Kidney (tissue), 22 donors: ENCODE measurements at places on chromosomes 1 and 21.

DNA sequence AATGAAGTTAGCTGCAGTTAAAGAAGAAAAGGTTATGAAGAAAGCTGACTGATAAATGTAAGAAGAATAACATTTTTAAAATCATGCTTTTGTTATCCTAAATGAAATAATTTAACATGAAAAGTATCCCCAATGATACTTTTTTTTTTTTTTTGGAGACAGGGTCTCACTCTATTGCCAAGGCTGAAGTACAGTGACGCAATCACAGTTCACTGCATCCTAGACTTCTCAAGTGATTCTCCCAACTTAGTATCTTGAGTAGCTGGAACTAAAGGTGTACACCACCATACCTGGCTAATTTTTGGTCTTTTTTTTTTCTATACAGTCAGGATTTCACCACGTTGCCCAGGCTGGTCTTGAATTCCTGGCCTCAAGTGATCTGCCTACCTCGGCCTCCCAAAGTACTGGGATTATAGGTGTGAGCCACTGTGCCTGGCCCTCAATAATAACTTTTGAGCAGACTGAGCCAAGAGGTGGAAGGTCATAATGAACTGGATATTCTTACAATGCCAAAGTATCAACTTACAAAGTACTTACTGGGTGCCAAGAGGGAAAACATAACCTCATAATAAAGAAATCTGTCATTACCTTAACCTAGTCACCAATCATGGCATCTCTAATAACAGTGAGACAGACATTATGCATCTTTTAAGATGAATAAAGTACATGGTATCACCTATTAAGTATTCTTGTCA is 94.5 kb downstream of the EVI5 start:
- H3K27me3 ChIP-seq = no peaks in the 10 kb centered on the region
- DNase-seq = no peak

GRCh38 chr1:116817582-116818064 is 63.4 kb downstream of the CD2 start:
- H3K27me3 ChIP-seq = no peaks in the 10 kb centered on the region
- no peak overlapping the region for H3K27ac ChIP-seq
- DNase-seq = peak; percentile 14
- H3K4me1 ChIP-seq = no peaks in the 10 kb centered on the region
- H3K36me3 ChIP-seq = no peaks in the 10 kb centered on the region
- no peak overlapping the region for H3K4me3 ChIP-seq

- H3K27ac ChIP-seq = no peak overlapping the region
- no peaks in the 10 kb centered on the region for H3K27me3 ChIP-seq
- H3K4me1 ChIP-seq = no peaks in the 10 kb centered on the region
- H3K4me3 ChIP-seq = no peak overlapping the region
- DNase-seq = no peak
- H3K36me3 ChIP-seq = peaks cover 10% of the 10 kb centered on the region
These were observed 60.6 kb downstream of the LYST start for GRCh38 chr1:235806123-235806522.

GRCh38 chr1:38327559-38327973 is 281.0 kb upstream of the POU3F1 start:
- H3K4me3 ChIP-seq = no peak overlapping the region
- no peaks in the 10 kb centered on the region for H3K4me1 ChIP-seq
- no peaks in the 10 kb centered on the region for H3K27me3 ChIP-seq
- H3K27ac ChIP-seq = no peak overlapping the region
- no peak for DNase-seq
- no peaks in the 10 kb centered on the region for H3K36me3 ChIP-seq

- H3K36me3 ChIP-seq = no peaks in the 10 kb centered on the region
- DNase-seq = no peak
- H3K4me3 ChIP-seq = no peak overlapping the region
- no peaks in the 10 kb centered on the region for H3K27me3 ChIP-seq
- H3K4me1 ChIP-seq = no peaks in the 10 kb centered on the region
- no peak overlapping the region for H3K27ac ChIP-seq
These were observed 217.7 kb downstream of the URB2 start for GRCh38 chr1:229843627-229844238.

DNA sequence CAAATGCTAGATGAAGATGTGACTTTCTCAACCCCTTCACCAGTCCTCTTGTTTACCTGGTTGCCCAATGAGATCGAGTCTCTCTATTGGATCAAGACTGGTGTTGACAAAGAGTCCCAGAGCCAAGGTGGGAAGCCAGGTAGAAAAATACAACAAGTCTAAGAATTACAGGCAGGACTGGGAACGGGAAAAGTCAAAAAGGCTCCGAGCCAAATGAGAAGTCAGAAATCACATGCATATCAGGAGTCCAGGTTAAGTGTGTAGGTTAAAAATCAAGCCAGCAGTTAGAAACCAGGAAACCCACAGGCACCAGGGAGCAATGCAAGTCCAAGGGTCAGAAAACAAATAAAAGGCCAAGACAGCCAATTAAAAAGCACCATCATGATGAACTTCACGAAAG is 27.4 kb upstream of the DUSP23 start:
- peak overlapping the region; percentile 10 for H3K4me3 ChIP-seq
- peak overlapping the region; percentile 51 for H3K27ac ChIP-seq
- DNase-seq = no peak
- no peaks in the 10 kb centered on the region for H3K36me3 ChIP-seq

DNA sequence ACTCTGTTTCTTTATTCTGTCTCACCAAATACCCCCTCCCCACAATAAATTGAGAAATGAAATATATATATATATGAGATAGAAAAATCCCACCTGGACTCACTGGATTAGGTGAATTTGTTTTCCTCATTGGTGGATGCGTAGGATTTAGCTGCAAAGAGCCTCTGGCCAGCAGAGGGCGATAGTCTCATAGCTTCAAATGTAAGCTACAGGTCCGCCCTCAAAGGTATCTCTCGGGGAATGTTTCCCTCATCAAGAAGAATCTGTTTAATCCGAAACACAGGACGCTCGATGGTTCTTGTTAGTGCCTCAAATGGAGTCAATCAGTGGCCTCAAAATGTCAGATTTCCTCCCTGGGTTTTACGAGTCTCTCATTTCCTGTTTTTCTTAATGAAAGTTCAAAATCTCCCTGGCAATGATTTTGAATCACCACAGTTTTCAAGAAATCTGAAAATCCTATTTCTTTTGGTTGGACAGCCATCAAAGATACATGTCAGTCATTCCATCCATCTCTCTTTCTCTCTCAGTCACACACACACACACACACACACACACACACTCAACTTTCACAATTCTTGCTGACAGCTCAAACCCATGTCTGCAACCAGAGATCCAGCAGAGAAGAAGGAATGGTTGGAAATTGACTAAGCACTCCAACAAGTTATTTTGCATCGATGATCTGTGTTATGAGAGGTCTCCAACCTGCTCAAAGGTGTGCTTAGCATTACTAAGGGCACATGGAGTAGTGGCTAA is 13.9 kb upstream of the CAMK1G start:
- DNase-seq = no peak
- no peaks in the 10 kb centered on the region for H3K36me3 ChIP-seq
- no peaks in the 10 kb centered on the region for H3K4me1 ChIP-seq

DNA sequence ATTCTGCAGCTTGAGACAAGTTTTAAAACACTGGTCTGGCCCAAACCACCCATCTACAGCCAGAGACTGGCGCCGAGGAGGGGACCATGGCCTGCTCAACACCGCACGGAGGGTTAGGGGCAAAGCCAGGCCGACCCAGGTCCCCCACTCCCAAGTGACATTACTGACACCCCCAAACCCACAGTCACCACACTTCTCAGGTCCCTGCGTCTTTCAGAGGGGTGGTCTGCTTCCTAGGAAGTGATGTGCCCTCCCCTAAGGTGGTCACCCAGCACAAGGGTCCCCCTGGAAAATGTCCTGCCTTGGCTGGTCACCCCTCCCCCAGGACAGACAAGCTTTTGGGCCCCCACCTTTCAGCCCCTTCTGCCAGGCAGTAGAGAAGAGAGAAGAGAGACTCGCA is 20.8 kb upstream of the EPHA2 start:
- no peak for DNase-seq
- H3K36me3 ChIP-seq = no peaks in the 10 kb centered on the region
- H3K27me3 ChIP-seq = no peaks in the 10 kb centered on the region
- H3K4me1 ChIP-seq = peaks cover 35% of the 10 kb centered on the region
- H3K4me3 ChIP-seq = no peak overlapping the region

GRCh38 chr1:177471244-177471643 is 300.5 kb downstream of the BRINP2 start:
- H3K4me1 ChIP-seq = no peaks in the 10 kb centered on the region
- no peak for DNase-seq
- no peaks in the 10 kb centered on the region for H3K27me3 ChIP-seq
- H3K27ac ChIP-seq = no peak overlapping the region
- H3K36me3 ChIP-seq = no peaks in the 10 kb centered on the region

- H3K4me3 ChIP-seq = no peak overlapping the region
- no peak for DNase-seq
- H3K36me3 ChIP-seq = no peaks in the 10 kb centered on the region
- no peaks in the 10 kb centered on the region for H3K4me1 ChIP-seq
- no peaks in the 10 kb centered on the region for H3K27me3 ChIP-seq
These were observed 138.9 kb downstream of the IGSF21 start for GRCh38 chr1:18246543-18246942.
